Stimulated activated CD8-positive, alpha-beta memory T cell treated with anti-CD3 and anti-CD28 coated beads, Interleukin-4, amount 100 ng/mL, for 24 hours (primary cell): ENCODE measurements at places on chromosomes 7 and 10.

- DNase-seq, result no peak
These were observed 34.3 kb downstream of the SBDS start for GRCh38 chr7:66961096-66961495.

DNA sequence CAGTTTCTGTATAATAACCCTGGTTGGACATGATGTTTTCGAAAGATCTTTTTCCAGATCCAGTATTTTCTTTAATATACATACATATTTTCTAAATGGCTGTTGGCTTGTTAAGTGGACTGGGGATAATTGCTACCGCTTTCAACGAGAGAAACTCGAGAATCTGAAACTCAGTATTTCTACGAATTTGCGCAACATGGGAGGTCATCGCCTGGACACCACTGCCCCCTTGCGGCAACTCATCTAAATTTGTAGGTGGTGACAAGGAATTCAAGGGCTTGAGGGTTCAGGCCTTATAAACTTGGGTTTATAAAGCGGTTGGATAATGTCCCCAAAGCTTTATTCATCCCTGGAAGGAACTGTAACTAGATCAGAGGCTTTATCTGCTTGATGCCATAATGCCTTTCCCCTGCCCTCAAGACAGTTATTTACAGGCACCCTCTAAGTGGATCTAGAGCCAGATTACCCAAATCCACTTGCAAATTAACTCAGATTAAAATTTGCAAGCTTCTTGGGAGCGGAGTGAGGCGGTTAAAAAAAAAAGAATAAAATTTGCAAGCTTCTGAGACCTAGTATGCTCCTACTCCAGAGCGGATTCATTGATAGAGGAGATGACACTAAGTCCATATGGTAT lies 21.3 kb upstream of the KCNK18 start:
- DNase-seq, result peak; percentile 62

DNA sequence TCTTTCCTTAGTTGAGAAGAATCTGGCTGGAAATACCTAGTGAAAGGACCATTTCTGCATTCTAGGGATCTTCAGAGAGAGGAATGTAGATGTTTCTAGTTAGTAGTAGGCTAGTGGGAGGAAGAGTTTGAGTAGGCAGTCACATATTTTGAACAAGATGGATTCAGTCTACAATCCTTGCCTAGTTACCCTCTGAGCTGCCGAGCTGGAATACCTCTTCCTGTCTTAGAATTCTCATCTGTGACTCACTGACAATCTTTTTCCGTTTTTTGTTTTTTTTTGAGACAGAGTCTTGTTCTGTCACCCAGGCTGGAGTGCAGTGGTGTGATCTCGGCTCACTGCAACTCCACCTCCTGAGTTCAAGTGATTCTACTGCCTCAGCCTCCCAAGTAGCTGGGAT lies 30.7 kb upstream of the PLPP4 start:
- no peak for DNase-seq

DNA sequence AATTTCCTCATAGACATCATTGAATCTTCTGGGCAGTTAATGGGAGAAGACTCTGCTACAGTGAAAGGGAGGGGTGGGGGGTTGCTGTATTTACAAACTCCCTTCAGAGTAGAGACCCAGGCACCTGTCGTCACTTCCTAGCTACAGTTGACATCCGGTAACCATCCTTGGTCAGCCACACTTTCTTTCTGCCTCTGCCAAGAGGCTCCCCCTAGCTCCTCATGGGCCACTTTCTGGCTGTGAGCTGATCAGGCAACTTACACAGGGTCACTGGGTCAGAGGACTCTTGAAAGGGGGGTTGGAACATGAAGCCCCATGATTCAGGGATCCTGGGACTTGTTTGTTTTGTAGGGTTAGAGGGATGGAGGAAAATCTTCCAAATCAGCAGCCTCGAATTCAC lies 1.2 kb downstream of the TECPR1 start:
- no peak for DNase-seq

- DNase-seq, result no peak
These were observed 170.0 kb downstream of the PRKCQ start for GRCh38 chr10:6409971-6410643.

DNA sequence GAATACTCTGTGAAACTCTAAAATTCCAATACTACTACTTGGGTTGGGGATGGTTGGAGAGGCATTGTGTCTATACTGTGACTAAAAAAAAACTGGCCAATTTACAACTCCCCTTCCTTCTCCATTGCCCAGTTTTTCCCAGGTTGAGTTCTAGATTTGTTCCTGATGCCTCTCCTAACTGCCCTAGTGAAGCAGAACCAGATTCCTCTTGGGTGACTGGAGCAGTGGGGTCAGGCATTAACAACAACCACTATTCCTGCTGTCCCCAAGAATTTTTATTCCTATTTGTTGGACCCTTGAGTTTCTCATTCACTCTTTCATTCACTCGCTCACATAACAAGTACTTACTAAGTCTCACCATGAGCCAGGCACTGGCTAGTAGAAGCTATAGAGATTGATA lies 5.8 kb downstream of the GOT1 start:
- no peak for DNase-seq

DNA sequence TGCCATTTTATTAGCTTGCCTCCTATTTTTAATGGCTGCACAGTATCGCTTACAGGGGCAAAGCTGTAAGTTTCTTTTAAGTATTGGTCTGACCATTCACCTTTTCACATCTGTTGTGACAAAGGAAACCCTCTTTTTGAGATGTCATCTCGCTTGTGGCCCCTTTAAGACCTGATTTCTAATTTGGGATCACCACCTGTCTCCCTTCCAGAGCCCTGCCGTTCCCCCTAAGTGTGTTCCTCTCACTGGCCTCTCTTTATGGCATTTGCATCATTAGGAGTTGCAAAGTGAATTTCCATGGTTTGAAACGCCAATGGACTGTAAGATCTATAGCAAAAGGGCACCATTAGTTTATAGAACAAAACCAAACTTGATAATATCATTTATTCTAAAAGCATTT lies 1.4 kb downstream of the EPDR1 start:
- DNase-seq, result no peak

DNA sequence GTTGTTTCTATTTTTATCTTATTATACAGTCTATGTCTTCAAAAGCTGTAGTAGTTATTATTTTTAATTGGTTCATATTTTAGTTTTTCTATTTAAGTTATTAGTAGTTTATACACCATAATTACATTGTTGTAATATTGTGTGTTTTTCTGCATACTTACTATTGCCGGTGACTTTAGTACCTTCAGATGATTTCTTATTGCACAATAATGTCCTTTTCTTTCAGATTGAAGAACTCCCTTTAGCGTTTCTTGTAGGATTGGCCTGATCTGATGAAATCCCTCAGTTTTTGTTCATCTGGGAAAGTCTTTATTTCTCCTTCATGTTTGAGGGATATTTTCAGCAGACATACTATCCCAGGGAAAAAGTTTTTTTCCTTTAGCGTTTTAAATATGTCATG lies 74.3 kb upstream of the CREB5 start:
- no peak for DNase-seq

- DNase-seq, result no peak
These were observed 2.4 kb downstream of the PMPCB start for GRCh38 chr7:103299660-103300059.

GRCh38 chr10:125023862-125024496 lies 82.1 kb downstream of the ZRANB1 start:
- DNase-seq, result no peak

GRCh38 chr10:91591797-91592174 lies 41.1 kb downstream of the PPP1R3C start:
- no peak for DNase-seq

GRCh38 chr10:71218046-71218650 lies 5.8 kb downstream of the UNC5B start:
- DNase-seq, result no peak

DNA sequence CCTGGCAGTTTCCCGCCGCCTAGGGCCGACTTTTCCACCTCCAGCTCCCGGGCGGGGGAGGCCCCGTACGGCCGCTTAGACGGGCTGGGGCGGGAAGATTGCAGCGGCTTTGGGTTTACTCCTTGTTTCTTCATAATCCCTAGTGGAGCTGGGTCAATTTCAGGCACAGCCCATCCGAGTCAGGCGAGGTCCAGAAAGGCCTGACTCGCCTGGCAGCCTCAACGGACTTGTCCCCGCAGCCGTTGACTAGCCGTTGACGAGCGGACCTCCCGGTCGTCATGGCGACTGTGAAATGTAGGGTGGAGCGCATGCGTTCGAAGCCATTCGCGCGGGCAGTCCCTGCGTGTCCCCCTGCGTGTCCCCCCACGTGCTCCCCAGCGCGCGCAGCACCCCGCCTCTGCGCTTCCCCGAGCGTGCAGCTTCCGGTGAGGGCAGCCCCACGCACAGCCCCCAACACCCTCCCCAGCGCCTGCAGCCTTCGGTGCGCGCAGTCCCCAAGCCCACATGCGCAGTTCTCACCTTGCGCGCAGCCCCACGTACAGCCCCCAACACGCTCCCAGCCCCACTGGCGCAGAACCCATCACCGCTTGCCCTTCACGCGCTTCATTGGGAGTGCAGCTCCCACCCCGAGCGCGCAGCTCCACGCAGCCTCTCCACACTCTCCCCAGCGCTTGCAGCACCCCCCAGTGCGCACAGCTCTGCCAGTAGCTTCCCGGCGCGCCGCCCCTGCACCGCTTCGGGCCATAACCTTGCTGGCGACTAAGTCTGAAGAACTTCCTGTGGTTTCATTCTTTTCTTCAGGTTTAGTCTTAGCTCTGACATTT lies 67.8 kb downstream of the TBX20 start:
- DNase-seq, result no peak

DNA sequence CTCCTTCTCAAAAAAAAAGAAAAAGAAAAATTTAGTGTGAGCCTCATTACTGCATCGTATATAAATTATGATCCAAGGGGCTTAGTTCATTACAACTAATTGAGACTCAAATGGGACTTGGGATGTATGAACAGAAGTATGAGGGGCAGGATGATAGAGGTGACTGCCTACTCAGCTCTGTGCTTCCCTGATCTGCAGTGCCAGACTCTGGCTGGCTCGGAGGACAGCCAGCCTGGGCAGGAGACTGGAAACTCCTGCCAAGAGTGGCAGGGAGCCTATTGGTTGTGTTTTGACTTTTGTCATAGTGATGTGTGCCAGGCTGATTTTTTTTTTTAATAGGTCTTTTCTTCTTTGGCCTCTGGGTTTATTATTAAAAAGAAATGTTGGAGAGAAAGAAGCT lies 73.8 kb upstream of the GTF2IRD1 start:
- no peak for DNase-seq

DNA sequence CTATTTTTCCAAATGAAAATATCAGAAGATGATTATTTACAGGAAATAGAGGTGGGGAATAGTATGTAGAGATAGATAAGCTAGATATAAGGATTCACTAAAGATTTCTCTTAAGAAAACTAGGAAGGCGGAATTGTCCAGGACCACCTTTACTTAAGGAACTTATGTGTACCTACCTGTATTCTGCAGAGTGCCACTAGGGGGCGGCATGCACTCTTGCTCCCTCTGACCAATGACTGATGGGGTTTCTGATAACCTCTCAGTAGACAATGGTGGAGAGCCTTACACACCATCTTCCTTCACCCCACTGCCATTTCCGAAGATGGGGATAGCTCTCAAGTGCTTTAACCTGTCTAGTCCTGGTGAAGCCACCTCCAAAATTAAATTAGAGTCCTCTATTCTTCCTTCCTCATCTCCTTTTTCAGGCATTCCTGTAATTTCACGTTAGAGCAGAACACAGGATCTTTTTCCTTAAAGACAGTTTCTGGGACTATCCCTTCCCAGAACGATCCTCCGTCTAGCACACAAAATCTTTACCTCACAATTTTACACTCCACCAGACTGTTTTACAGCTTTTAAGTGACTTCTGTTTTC lies 453.1 kb downstream of the SORCS1 start:
- peak; percentile 2 for DNase-seq

GRCh38 chr7:112064627-112065385 lies 141.4 kb downstream of the DOCK4 start:
- no peak for DNase-seq

DNA sequence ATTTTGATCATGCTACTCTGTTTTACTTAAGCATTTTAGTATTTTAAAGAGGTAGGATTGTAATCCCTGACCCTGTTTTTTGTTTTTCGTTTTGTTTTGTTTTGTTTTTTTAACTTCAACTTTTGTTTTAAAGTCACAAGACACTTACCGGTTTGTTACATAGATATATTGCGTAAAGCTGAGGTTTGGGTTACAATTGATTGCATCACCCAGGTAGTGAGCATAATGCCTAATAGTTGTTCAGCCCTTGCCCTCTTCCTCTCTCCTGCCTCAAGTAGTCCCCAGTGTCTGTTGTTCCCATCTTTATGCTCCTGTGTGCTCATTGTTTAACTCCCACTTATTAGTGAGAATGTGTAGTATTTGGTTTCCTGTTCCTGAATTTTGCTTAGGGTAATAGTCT lies 93.1 kb upstream of the TEX47 start:
- DNase-seq, result no peak

DNA sequence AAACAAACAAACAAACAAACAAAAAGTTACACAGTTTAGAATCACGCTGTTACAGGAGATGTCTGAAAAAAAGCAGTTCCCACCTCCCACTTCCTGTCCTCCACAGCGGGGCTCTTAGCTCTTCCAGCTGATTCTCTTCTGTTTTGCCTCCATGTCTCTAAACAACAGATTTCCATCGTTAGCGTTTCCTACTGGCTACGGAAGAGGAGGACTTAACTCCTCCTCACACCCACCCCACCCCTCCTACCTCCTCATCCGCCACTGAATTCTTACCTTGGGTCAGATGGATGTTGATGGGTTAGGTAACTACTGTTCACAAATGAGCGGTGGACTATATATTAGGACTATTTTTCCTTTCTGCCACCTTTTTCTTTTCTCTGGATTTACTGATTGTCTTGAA lies 36.8 kb upstream of the NUB1 start:
- no peak for DNase-seq

GRCh38 chr10:77629775-77630506 lies 7.7 kb downstream of the KCNMA1 start:
- no peak for DNase-seq

DNA sequence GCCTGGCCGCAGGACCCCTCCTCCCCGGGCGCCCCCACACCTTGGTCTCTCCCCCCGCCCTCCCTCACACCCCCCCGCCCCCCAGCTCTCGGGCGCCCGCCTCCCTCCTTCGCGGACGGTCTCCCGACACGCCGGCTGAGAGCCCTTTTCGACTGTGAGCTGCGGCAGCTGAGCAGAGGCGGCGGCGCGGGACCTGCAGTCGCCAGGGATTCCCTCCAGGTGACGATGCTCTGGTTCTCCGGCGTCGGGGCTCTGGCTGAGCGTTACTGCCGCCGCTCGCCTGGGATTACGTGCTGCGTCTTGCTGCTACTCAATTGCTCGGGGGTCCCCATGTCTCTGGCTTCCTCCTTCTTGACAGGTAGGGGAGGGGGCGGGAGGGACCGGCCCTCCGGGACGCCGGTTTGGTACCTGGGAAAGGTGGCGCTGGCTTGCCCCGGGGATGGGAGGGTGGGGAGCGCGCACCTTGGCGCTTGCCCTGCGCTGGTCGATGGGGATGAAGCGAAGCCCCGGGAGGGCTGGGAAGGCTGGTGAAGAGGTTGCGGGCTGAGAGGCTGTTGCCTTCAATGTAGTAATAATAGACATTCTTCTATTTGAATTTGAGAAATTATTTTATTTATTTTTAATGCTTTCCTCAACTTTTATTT lies at the start of gene BMPER:
Gene BMPER (plus strand): TSS at position 151 of the 644 bp plus-strand sequence. CDS start 75 bp downstream, at position 226.
- DNase-seq, result no peak

GRCh38 chr7:150848561-150849115 lies 3.7 kb upstream of the AOC1 start:
- no peak for DNase-seq
